K562 (cell line): ENCODE measurements at places on chromosomes 3 and 15. TPM values are rescaled to one million over a fixed set of nuclear protein-coding genes. Genes with fewer than 3 reads are reported as not detected.

GRCh38 chr15:94306700-94307650, 75.6 kb downstream of the MCTP2 start:
- DNase-seq, result no peak

The NEO1 gene
- total RNA-seq, result 0.64 and 0.76 TPM in 2 replicates

GRCh38 chr15:100277087-100277855, 64.5 kb downstream of the ADAMTS17 start:
- no peak for DNase-seq

DNA sequence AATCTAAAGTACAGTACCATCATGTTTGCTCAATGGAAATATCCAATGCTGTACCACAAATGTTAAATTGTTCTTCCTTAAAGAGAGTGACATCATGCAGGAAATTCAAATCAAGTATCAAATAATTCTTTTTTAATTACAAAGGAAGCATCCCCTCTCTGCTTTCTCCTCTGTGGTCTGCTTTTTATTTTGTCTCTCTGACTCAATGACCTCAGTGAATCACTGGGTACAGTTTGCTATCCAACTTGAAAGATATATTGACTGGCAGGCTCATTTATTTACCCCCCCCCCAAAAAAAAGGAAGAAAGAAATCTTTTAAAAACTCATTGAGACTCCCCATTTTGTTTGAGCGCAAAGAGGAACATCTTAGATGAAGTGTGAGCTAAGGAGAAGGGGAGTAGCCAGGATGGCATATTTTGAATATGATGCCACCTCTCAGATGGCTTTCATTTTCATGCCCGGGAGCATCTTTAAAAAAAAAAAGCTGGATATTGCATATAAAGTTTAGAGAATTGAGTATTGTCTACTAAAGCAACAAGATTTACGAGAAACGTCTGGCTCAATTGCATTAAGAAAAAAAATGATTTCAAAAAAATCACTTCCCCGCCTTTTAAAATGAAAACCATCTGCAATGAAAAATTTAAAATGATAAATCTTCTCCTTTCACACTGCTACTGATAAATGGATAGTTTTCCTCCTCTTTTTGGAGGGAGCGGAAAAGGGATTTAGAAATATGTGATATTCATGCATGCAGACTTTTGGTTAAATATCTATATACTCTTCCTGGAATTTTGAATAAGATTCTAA, 307.1 kb upstream of the DPH6 start:
- DNase-seq, result no peak

DNA sequence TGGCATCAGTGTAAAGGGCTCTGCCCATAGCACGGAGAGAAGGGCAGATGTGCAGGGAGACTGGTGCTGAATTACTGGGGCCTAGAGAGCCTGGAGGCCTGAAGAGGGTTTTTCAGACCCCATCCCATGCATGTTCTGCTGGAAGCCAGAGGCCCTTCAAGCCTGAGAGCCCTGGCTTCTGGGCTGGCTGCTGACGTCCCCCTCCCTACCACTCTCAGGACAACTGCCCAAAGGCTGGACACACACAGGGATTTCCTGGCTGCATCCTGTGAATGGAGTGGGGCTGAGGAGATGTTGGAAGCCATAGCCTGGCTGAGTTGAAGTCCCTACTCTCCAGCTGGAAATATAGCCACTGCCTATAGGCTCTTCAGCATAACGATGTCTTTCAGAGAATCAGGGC, 16.9 kb upstream of the DOCK3 start:
- DNase-seq, result no peak
